ENCODE measurements at places on chromosomes 6 and 20.

GRCh38 chr20:48321271-48321670 is 506.5 kb downstream of the PREX1 start:
- DNase-seq: no peak

- DNase-seq: no peak
Measured at GRCh38 chr6:142700032-142700431, 244.9 kb downstream of the HIVEP2 start.

GRCh38 chr6:131877999-131878789 is 70.4 kb downstream of the ENPP1 start:
- peak; percentile 36 for DNase-seq

GRCh38 chr6:64685401-64685800 is 1021.6 kb downstream of the EYS start:
- DNase-seq: no peak

DNA sequence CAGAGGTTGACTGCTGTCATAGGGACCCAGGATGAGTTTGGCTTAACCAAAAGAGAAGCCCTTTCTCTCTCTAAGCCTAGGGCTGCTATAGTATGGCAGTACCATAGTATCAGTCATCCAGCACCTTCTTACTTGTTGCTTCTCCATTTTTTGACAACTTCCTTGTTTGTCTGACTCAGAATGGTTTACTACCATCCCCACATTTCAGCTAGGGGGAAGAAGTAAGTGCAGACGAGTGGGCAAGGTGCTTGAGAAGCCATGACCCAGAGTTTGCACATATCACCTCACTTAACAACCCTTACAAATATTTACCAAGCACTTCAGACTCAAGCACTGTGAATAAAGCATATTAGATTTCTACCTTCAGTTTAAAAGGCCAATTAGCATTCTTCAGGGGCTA is 289.9 kb upstream of the TSHZ2 start:
- DNase-seq: no peak

DNA sequence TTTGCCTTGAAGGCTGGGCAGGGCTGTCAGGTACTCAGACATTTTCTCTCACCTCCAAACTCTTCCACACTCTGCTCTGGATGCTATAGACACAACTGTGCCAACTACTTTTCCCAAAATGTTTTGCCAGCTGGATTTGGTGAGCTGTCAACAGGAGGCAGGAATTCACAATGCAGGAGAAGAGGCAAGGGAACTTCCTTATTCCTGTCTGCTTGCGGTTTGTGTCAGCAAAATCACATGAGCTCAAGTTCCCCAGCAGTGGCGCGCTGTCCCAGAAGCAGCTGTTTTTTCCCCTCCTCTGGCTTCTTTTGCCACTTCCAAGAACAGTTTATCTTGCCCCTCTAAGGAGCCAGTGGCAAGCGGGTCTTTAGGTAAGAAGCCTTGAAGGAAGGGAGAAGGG is 608.2 kb downstream of the PRKN start:
- peak; percentile 55 for DNase-seq

DNA sequence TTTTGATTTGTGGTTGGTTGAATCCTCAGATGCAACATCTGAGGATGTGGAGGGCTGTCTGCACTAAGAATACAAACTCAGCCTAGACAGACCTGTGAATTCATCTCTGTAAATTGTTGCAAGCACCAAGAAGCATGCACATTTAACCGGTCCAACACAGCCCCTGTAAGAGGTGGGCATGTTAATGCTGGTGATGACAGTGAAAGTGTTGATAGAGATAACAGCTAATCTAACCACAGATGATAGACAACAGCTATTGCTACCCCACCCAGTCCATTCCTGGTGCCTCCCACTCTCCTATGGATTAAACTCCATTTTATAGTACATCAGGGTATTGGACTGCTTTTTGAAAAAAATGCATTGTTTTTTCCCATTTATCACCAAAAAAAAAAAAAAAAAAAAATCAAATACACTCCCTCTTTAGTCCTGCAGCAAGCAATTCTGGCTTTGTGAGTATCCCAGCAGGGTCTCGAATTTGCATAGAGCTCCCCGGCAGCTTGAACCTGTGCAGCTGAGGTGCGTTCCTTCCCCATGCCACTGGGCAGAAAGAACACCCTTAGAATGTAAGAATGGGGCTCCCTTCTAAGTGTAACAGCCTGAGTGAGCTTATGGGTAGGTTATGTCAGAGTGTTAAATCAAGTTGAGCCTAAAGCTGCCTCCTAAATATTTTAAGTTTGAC is 270.9 kb upstream of the JARID2 start:
- no peak for DNase-seq

GRCh38 chr6:119676961-119677360 is 327.4 kb upstream of the MAN1A1 start:
- no peak for DNase-seq

GRCh38 chr6:45728674-45729073 is 287.0 kb downstream of the CLIC5 start:
- peak; percentile 54 for DNase-seq

GRCh38 chr6:23526526-23526925 is 599.5 kb upstream of the NRSN1 start:
- no peak for DNase-seq

DNA sequence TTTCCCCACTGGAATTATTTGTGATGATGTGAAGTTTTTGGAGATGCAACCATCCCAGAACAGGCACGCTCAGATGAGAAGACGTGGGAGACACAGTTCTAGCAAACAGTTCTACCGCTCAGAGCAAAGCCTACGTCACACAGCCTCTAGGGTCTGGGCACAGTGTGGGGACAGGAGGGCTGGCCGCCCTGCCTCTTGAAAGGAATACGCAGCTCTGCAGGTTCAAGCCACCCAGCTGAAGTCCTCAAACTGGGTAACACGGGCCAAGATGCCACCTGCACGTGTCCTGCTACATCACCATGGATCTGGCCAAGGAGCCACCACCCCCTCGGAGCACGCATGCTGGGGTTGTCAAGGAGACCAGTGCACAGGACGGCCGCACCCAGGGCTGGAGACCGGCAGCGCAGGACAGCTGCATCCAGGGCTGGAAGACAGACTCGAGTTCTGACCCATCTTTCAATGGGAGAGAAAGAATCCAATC is 75.0 kb downstream of the NOL4L start:
- no peak for DNase-seq

- peak; percentile 88 for DNase-seq
Measured at GRCh38 chr6:132132924-132133639, 181.9 kb upstream of the CCN2 start.

DNA sequence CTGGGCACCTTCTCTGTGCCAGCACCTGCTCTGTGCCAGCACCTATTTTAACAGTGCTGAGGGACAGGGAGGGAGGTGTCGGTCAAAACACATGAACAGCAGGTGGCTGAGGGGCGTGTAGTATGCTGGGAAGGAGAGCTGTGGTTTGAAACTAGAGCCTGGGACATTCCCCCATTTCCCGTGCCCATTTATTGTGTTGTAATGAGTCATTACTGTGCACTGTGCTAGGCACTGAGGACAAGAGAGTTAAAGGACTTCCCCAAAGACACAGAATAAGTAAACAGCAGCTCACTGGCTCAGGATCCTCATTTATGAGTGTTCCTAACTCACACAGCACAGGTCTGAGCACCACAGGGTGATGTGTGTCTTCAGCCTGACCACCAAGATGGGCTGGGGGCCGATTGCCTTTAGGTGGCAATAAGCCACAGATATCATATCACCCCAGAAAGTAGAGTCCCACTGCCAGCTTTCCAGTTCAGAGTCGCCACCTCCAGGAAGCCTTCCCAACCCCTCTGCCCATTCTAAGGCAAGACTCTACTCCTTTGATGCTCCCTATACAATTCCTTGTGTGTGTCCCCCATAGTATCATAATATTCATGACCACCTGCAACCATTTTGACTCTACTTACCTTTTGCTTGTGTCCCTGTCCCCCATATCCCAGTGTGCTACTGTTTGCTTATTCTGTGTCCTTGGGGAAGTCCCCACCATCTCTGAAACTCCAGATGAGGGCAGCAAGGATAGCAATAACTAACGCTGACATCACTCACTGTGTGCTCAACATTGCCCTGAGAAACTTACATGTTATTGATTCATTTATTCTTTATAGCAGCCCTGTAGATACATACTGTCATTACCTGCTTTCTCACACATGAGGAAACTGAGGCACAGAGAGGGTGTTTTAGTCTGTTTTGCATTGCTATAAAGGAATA is 87.3 kb downstream of the TOX2 start:
- no peak for DNase-seq

DNA sequence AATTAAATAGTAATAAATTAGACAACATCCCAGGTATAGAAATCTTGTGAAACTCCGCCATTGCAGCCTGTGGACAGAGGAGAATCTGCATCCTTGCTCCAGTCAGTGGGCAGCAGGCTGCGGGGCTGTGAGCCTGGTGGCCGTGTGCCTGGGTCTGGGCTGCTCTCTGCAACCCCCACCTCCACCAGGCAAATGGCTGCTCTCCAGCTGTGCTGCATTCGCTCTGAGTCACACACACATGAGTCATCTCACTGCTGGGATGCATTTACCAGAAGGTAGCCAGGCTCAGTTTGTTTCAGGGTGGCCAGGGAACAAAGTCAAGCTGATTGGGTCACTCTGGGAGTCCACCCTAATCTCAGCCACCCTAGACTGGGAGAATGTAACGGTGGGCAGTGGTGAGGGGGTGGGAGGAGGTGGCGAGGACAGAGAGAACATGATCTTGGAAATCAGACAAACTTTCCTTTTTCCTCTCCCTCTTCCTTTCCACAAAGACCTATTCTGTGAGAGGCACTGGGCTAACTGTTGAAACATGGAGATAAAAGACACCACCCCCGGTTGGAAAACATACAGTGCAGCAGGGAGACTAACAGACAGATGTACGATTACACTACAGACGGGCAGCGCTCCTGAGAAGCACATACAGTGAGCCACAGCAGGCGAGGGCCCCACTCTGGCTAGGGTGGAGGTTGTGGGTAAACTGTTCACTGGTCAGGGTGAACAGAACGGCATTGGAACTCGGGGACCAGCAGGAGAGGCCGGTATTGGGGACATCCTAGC is 59.2 kb downstream of the TRAM2 start:
- DNase-seq: peak; percentile 99

DNA sequence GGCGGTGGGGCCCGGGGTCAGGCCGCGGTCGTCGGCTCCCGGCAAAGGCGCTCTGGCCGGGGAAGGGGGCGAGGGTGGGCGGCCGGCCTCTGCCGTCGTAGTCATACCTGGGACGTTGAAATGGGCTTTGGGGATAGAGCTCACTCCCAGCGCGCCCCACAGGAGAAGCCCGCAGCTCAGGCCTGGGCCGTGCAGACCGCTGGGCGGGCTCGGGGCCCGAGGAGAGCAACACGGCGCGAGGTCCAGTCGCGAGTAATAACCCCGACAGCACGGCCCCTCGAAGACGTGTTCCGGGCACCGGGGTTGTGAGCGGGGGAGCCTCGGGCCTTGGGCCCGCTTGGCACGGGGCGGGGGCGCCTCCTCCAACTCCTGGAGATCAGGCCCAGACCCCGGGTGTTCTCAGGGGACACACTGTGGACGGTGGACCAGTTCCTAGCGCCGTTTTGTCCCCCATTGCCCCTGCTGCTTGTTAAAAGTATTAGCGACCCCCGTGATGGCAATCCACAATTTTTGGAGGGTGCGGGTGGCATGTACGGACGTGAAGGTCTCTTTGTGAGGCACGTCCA is 10.9 kb downstream of the FOXC1 start:
- DNase-seq: no peak

DNA sequence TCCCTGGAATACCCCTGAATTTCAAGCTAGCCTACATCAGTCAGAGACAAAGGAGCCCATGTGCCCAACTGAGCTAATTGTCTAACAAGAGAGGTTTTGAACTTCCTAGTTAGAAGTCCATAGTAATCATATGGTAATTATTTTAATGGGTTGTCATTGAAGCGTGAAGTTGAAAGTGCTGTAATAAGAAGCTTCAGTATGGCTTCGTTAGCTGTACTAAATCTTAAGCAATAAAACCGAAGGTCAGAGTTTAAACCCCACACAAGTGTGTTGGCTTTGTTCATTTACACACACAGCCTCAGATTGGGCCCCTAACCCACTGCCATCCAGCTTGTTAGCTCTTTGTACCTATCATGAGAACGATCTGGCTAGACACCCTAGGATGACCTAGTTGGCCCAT is 195.6 kb upstream of the RIN2 start:
- DNase-seq: no peak

DNA sequence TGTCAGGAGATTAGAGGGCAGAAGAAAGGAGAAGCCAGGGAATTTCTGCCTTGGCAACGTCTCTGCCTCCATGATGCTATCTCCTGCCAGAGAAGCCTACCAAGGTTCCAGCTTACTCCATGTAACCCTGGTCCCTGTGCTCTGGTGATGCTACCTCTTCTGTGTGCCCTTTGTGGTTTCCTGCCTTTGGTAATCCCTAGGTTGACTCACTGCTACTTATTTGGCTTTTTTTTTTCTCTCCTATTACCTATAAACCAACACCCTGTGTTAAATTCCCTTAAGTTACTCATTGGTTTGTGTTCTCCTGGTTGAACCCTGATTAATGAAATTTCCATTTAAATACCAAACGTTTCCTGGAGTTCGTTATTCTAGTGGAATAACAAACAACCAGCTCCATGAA is 527.8 kb upstream of the FLRT3 start:
- DNase-seq: peak; percentile 57

DNA sequence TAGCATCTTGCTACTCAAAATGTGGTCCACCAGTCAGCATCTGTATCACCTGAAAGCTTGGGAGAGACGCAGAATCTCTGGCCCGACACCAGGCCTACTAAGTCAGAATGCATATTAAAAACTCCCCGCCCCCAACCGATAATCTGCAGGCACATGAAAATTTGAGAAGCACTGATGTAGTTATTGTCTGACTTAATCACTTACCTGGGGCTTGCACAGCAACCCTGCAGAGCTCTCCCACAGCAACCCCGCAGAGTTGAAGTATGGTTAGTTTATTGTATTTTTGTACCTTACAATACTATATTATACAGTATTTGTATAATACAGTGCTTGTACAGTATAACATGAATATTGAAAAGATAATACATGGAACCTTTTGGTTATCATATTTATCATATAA is 53.7 kb downstream of the KLHL31 start:
- DNase-seq: no peak

DNA sequence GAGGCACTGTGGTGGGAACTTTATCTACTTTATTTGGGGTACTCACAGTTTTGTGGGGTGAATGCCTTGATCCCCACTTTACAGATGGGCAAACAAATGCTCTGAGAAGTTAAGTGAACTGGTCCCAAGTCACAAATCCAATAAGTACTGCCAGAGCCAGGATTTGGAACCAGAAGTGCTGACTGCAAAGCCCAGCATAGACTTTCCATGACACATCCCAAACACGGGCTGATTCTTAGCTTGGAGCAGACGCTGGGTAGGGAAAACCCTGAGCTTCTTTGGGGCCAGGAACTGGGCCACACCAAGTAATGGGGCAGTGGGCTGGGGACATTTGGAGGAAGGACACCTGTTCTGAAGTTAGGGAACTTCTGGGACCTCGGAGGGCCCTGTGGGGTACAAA is 20.3 kb downstream of the RIN2 start:
- DNase-seq: peak; percentile 58

GRCh38 chr6:45479834-45480751 is 102.4 kb upstream of the SUPT3H start:
- DNase-seq: peak; percentile 57

Measured in GM23248 (cell line).